Inflammatory macrophage treated with lipopolysaccharide for 1 hour (primary cell): ENCODE measurements at places on chromosomes 7 and 10.

DNA sequence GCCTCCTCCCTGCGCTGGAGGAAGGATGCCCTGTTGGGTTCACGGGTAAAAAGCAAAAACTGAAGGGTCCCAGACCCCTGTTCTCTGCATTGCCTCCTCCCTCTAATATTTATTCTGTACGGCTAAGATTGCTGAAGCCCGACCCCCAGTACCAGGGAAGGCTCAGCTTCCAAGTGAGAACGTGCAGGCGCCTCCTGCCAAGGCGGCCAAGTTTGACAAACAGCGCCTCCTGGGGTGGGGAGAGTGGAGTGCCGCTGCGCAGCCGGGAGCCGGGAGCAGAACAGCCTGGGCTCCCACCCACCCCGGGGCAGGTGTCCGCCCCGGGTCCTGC is 4.7 kb upstream of the EBF3 start:
- peak; percentile 40 for DNase-seq

- DNase-seq = no peak
Observed at GRCh38 chr10:13019280-13019679, 17.8 kb upstream of the CCDC3 start.

GRCh38 chr10:132837905-132838304 is 52.0 kb upstream of the NKX6-2 start:
- DNase-seq = no peak

DNA sequence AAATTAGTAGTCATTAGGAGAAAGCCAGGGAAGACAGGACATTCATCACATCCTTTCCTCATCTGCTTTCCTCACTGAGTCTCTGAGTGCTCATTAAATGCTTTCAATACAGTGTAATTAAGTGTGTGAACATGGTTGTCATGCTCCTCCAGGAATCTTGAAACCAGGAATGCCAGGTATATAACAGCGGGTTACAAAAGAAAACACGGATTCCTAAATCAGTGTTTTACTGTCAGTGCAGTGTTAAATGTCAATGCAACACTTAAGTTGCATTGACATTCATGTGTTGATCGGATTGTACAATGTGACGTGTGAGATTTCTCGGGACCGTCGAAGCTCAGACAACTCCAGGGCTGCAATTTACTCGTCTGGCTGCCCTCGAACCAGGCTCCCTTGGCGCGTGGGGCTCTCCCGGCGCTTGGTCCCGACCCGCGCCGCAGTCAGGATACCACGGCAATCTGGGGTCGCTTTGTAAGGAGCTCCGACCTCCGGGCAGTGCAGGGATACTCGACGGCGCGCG is 455 bp upstream of the SPAG6 start:
- no peak for DNase-seq

GRCh38 chr7:105904064-105904463 is 27.7 kb upstream of the ATXN7L1 start:
- DNase-seq = no peak

DNA sequence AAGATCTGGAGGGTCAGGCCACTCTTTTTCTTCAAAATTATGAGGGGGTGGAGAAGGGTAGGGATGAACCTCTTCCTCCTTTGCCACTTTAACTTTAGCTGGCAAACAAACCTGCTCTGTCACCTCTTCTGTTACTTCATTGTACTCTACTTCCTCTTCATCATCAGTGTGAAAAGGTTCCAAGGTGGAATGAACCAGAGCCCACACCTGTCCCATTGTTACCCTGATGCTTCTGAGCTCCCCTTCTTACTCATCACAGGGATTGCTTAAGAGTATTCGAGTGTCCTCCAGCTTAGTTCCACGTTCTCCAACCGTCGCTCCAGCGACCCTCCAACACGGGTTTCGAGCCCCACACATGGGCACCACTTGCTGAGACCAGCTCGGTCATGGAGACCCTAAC is 5.2 kb downstream of the MRPS24 start:
- DNase-seq = no peak
